ENCODE measurements at places on chromosomes 3 and 15.

GRCh38 chr3:197149528-197149927 is 119.9 kb upstream of the MELTF start:
- DNase-seq = no peak

GRCh38 chr15:92385096-92385495 is 8.6 kb upstream of the ST8SIA2 start:
- DNase-seq = no peak

DNA sequence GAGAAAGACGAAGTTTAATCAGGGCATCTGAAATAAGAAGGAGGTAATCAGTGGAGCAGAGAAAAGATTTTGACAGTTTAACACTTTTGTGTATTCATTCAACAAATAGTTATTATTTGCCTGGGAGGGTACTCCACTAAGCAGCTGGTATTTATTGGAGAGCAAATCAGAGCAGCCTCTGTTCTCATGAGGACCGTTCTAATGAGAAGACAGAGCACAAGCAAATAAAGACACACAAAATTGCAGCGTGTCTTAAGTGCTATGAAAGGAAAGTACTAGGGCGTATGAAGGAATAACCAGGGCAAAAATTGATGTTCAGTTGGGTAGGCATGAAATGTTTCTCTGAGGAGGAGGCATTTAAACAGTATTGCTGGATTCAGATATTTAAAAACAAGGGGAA is 302.9 kb upstream of the RARB start:
- DNase-seq = no peak

GRCh38 chr3:3127432-3128010 is 781 bp downstream of the TRNT1 start:
- DNase-seq = no peak

DNA sequence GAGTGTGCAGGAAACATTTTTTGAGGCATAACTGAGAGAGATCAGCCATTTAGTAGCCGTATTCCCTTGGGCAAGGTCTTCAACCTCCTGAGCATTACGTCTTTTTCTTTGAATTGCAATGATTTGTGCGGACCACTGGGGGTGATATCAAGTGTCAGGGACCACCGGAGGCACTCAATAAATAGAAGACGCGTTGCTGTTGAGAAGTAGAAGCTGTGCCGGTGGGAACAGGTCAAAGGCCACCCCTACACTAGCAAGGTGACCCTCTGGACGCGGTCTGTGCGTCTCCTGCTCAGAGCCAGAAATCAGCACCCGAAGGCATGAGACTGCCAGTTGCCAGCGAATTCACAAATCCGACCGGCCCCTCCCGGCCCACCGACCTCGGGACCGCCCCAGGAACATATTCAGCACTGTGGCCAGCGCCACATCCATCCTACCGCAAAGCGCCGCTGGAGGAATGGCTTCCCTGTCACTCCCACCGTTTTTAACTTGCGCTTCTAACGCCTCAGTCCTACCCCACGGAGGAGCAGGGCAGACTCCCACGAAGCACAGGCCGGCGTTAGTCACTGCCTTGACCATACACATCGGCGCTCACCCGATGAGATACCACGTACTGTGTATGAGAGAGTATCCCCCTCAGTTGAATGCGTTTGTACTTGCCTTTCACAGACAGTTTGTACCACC is 1.4 kb upstream of the GHSR start:
- DNase-seq = no peak

DNA sequence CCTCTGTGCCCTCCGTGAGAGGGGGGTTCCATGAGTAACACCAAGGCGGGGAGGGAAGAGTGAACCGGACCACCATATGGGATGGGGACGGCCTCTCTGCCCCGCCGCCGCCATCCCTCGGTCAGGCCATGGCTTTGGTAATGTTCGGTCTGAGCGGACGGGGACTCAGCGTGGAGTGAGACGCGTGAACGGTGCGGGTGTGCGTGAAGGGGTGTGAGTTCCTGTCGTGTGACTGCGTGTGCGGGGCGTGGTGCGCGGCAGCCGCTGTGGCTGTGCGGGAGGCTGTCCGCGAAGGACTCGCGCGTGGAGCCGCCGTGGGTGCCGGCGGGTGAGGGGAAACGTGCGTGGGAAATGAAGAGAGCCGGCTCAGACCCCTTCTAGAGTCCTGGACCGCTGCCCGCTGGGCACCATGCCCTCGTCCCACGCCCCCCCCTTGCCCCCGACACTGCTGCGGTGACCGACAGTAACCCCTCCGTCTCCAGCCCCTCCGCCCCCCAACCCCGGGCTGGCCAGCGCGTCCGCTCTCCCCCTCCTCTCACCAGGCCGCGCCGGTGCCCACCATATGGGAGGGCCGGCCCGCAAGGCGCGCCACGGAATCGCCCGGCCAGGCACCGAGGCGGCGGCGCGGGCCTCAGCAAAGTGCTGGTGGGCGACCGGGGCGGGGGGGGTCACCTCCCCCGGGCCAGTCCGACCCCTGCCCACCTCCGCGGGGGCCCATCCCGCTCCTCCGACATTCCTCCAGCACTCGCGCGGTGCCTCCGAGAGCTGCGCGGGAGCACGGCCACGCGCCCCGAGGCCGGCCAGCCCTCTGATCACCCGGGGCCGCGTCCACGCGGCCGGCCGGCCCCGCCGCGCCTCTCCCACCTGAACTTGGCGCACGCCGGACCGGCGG is 589 bp downstream of the KLF15 start:
- no peak for DNase-seq

GRCh38 chr3:20080956-20081554 is 40.8 kb downstream of the KAT2B start:
- no peak for DNase-seq
